ENCODE measurements at places on chromosomes 1 and 21.

DNA sequence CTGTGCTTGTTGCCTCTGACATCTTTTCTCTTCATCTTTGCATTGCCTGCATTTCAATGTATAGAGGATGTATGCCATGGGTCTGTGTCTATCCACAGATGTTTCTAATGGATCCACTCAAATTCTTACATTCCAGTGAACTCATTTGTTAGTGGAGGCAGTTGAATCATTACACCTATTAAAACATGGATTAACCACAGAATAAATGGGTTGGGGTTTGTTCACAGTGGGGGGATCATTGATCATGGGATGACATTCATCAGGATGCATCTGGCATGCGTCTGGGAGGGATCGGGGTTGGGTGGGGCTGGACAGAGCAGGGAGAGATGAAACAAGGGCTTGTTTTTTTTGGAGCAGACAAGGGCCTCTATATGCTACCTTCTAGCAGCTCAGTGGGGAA is 182.5 kb downstream of the RHOU start:
- no peak for DNase-seq

DNA sequence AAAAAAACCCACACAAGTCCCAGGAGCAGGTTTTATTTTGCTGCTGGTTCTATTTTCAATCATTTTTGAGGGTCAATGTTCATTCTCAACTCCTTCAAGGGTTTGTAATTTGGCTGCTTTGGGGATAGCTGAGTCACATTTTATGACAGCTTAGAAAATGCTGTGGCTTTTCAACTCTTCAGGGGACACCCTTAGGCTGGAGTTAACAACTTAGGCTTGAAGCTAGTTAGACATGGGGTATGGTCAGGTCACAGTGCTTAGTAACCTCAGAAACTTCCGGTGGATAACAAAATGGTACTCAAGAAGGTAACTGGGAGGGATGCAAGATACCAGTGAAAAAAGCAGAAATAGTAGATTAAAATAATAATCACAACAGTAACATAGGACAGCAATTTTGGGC is 308.8 kb downstream of the HHIPL2 start:
- no peak for DNase-seq

GRCh38 chr1:178358456-178358855 is 138.3 kb downstream of the CLEC20A start:
- no peak for DNase-seq

GRCh38 chr1:159889821-159890252 is 10.1 kb downstream of the CFAP45 start:
- DNase-seq, result no peak

- no peak for DNase-seq
Observed at GRCh38 chr1:192477630-192478029, 97.9 kb upstream of the RGS1 start.

DNA sequence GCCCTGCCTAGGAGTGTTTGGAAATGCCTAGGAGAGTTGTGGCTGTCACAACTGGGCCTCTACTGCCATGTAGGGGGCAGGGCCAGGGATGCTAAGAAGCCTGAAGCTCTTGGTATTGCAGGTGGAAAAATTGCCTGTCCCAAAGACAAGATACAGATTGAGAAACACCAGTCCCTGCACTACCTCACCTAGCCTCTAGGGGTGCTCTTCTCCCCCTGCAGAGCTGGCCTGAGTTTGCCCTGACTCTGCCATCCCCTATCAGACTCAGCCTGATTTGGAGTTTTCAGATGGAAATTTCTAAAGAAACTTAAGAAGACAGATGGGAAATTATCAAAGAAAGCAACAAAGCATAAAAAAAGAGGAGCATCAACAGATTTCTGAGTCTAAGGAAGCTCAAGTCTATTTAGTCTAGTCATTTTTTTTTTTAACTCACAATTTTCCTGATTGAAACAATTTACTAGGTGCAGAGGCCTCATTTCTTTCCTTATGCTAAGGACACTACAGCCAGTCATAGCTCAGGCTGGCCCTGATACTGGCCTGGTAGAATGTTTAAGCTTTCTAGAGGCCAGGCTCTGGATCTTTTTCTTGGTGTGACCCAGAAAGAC is 61.4 kb upstream of the LRRN2 start:
- peak; percentile 39 for DNase-seq

DNA sequence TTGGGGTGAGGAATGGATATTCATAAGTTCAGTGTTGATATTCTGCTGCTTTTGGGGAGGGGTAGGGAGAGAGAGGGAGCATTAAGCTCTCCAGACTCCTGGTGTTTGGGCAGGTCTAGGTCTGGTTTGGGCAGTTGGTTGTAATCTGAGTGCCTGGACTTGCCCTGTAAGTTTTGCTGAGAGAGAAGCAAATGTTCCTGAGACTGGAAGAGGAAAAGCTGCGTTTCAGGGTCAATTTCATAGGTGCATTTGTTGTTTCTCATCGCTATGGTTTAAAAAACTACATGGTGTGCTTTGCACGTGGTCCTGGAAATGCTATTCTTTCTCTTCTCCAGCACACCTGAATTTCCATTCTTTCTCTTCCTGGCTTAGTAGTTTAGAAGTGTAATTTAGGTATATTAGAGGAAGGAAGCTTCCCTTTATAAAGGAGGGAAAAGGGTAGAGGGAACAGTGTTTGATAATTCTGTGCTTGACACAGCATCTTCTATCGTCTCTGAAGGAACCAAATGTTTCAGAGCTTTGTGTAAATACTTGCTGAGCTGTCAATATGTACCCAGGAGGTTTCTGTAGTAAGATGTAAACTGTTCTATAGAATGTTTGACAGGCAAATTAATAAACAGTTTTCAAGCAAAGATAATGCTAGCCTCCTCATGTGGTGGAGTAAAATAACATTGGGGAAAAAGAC is 6.3 kb downstream of the ARID1A start:
- no peak for DNase-seq

GRCh38 chr1:222777463-222777862 is 37.4 kb upstream of the DISP1 start:
- no peak for DNase-seq

- no peak for DNase-seq
Observed at GRCh38 chr1:94039871-94040569, 80.9 kb downstream of the ABCA4 start.

DNA sequence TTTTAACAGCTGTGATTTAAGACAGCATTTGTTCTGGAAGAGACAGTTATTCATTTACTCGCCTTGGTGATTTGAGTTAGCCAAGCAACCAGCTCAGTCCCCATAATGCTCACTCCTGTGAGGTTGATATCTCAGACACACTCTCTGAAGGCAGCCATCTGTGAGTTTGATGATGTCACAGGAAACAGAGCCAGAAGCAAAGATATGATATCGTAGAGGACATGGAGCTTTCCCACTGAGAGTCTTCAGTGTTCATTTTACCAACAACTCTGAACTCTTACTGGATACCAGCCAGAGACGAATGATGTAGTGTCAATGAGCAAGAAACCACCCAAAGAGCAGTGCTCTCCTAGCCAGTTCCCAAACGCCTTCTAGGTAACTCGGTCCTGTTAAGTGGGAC is 219.4 kb downstream of the SLC35F3 start:
- no peak for DNase-seq

DNA sequence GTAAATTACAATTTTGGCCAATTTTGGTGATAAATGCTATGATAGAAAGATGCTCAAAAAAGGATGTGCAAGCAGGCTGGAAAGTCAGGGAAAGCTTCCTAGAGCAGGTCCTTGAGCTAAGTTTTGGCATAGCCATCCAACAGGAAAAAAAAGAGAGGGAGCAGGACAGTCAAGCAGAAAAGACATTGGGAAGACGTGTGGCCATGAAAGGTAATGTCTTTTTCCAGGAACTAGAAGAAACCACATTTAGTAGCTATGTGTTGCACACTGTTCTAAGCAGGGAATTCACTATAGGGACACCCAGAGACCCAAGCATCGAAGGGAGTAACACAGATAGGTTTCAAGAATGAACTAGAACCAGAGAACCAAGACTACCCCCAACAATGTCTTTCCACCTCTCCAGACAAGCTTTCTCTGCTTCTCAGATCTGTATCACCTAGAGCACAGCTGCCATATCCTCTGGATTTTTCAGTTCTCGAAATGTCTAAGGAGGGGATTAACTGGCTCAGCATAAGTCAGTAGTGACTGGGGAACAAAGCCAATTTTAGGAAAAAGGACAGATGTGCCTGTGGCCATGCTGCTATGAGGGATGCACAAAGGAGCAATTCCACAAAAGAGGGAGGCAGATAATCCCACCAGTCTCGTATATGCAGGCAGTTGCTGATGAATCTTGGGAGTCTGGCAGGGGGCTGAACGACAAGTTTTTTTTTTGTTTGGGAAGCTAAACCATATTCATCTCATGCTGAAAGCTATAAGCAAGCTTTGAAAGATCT is 97.1 kb upstream of the DAB1 start:
- no peak for DNase-seq

DNA sequence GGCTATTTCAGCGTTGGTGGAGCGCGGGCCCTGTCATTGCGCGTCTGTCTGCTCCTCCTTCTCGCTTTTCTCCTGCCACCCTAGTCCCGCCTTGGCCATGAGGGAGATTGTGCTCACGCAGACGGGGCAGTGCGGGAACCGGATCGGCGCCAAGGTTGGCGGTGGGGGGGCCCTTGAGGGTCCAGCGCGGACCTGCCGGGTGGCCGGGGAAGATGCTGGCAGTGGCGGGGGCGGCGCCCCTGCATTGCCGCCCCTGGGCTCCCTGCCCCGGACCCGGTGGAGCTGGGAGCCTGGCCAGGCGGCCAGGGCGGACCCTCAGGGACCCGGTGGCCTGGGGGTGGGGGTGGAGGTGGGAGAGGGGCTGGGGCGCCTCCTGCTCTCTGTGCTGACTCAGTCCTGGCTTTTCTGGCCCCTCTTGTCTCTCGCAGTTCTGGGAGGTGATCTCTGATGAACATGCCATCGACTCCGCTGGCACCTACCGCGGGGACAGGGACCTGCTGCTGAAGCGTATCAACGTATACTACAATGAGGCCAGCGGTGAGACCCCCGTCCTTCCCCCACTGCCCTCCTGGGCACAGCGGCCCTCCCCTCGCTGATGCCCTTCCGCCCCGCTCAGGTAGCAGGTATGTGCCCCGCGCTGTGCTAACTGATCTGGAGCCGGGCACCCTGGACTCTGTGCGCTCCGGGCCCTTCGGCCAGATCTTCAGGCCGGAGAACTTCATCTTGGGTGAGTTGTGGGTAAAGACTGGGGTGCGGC is 58.3 kb upstream of the MAP1LC3C start:
- no peak for DNase-seq

- DNase-seq, result no peak
Observed at GRCh38 chr1:60978421-60979357, 103.7 kb upstream of the NFIA start.

DNA sequence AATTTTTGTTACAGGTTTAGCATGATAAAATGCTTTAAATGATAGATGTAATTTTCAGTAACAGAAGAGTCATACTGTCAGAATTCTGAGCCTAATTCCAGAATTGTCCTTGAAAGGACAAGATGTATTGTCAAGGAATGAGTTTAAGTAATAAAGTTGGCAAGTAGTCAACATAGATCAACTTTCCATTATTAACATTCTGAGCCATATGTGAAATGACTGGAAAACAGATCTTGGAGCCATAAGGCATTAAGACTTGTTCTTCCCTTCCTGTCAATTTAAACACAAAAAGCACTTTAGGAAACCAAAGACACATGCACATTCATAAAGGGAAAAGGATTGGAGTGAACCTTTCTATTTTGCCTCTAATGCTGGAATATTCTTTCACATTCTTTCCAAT is 107.0 kb downstream of the ODF2L start:
- DNase-seq, result no peak

GRCh38 chr1:244665771-244666217 is 12.9 kb downstream of the DESI2 start:
- DNase-seq, result no peak

GRCh38 chr1:22275626-22276395 is 132.9 kb upstream of the WNT4 start:
- peak; percentile 10 for DNase-seq

DNA sequence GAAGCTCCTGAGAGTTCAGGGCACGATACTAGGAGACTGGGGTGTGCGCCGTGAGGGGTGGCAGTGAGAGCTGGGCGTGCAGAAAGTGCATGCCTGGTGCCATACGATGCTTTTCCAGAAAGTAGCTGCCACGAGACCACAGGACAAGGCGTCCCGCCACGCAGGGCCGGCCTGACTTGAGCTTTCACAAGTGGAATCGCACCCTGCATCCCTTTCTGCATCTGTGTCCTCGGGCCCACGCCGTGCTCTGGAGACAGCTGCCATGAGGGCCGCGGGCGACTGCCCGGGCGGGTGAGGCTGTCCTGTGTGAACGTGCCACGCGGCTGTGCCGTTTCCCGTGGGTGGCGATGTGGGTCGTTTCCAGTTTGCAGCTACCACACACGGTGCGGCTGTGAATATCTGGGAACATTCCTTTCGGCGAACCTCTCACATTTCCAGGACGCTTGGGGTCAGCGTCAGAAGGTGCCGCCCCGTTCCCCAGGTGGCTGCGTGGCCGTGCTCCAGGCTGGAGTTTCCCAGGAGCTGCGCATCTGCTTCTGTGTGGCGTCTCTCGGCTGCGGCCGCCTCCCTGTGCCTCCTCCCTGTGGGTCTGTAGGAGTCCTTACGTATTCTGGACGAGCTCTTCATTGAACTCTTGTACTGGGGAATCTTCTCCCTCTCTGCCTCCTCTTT is 1.0 kb upstream of the PERM1 start:
- DNase-seq, result no peak

DNA sequence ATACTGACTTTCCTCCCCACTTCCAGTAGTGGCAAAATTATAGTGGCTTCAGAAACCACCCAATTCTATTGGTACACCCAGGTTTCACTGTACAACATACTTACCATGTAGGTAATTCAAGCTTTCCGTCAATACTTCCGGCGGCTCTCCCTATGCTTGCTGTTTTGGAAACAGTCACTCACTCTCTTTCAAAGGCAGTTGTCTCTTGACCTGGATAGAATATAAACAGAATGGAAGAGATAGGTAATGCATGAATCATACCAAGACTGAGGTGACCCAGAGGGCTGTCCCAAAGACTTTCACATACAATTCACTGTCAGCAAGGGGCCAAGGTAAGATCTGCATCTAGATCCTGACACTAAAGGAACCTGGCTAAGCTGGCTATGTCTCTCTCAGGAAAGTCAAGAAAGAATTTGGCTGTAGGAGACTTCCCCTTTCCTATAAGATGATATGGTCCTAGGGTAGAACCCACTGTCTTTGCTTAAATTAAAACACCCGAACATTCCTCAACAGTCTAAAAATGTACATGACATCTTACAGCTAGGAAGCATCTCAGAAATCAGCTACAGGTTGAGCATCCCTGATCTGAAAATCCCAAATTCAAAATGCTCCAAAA is 59.6 kb downstream of the LUZP1 start:
- DNase-seq, result no peak

DNA sequence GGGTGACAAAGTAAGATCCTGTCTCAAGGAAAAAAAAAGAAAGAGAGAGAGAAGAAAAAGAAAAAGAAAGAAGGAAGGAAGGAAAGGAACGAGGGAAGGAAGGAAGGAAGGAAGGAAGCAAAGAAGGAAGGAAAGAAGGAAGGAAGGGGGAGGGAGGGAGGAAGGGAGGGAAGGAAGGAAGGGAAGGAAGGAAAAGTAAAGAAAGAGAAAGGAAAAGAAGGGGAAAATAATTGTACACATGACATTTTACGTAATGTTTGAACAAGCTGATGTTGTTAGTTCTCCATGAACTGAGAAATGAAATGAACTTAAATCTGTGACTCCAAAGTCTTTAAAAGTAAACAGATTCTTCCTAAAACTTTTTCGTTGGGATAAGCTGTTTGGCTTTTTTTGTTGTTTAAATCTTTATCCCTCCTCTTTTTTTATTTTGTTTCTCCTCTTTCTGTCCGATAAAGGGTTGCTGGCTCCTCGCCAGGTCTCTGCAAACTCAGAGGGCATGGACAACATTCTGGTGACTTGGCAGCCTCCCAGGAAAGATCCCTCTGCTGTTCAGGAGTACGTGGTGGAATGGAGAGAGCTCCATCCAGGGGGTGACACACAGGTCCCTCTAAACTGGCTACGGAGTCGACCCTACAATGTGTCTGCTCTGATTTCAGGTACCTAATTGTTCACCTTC is 59.8 kb downstream of the IL12RB2 start:
- DNase-seq, result no peak

GRCh38 chr1:233140499-233140898 is 155.0 kb downstream of the PCNX2 start:
- no peak for DNase-seq
